ENCODE measurements at places on chromosomes 5 and 9.

- DNase-seq = no peak
Measured at GRCh38 chr5:87007737-87008136, 259.9 kb upstream of the RASA1 start.

DNA sequence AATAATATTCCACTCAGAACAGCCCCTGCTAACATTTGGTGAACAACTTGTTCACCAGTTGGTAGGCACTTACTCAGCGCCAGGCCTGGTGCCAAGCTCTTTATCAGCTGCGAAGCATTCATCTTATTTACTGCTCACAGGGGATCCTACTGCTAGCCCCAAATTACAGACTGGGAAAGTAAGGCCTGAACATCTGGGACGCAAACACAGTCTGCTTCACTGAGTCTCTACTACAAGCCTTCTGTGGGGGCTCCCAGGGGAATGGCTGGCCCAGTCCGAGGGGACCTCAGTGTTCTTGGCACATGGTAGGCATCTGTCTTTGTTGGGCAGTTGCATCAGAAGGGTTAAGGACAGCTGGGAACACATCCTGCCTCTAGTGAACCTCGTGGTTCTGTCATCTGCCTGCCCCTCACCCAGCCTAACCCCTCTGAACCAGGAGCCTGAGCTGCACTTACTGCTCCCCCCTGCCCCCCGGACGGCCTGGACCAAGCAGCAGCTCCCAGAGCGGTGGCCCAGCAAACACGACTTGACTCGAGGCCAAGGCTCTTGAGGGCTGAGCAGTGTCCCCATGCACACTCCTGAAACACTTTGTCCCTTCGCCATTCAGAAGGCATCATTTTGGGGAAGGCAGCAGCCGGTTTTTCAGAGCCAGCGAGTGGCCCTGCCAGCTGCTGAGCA is at the start of gene PHYHD1:
Gene PHYHD1 (plus strand): TSS at position 602 of the 678 bp plus-strand sequence. CDS start 1,342 bp downstream, outside the sequence.
- no peak for DNase-seq

DNA sequence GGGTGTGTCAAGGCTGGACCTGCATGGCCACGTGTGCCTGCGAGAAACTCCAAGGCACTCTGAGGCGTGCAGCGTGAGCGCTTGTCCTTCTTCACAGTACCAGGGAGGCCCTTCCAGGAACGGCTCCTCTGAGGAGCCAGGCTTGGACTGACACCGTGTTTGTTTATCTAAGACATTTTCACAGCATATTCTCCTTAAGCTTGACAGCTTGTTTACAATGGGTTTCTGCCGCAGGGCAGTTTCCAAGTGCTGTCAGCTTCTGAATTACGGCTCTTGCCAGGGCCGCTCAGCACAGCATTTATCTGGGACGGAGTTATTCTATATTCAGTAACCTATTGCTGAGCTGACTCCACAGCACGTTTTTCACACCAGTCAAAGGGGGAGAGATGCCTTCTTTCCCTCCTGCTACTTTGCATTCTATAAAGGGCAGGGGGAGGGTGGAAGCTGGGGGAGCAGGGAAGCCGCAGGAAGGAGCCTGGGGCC is 98.4 kb downstream of the LMNB1 start:
- no peak for DNase-seq

DNA sequence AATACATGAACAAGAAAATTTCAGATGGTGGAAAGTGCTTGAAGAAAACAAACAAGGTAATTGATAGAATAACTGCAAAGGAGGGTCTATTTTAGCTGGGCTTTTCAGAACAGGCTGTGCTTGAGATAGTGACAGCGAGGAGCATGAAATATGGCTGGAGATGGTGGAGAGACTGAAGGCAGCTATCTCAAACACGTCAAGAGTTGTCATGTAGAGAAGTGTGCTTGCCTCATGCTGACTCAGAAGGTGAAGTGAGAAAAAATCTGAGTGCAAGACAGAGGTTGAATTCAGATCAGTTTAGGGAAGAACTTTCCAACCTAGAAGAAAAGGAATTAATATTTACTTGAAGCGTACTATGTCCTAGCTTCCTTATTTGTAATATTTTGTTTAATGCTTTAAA is 115.5 kb upstream of the RANBP3L start:
- no peak for DNase-seq

GRCh38 chr9:95482621-95483020 is 34.1 kb downstream of the PTCH1 start:
- DNase-seq = no peak

DNA sequence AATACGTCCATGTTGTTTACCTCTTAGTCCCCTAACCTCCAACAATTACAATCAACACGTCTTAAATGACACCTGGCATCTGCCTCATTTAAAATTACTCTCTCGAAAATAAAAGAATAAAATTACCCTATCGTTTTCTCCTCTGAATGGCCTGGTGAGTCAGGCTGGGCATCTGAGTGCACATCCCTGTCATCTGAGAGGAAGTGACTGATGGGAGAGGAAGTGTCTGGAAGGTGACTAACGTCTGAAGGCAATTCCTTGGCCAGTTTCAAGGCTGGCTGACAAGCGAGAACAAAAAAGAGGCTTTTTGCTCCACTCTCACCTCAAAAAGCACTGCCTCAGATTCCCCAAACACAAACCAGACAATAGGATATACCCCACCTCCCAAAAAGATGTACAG is 57.7 kb downstream of the MAPKAP1 start:
- DNase-seq = peak; percentile 71

DNA sequence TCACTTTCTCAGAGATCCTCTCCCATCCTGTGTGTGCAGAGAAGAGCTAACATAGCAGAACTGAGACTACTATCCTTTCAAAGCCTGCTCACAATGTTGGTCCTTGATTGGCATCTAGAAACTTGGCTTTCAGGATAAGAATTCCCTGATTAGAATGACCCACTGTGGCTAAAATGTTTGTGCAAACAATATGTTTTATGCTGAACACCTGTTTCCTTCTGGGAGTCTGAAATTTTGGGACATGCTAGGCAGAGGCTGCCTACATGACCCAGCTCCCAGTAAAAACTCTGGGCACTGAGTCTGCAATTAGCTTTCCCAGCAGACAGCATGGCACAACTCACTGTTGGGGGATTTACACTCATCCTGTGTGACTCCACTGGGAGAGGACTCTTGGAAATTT is 78.9 kb downstream of the CFAP95 start:
- no peak for DNase-seq

DNA sequence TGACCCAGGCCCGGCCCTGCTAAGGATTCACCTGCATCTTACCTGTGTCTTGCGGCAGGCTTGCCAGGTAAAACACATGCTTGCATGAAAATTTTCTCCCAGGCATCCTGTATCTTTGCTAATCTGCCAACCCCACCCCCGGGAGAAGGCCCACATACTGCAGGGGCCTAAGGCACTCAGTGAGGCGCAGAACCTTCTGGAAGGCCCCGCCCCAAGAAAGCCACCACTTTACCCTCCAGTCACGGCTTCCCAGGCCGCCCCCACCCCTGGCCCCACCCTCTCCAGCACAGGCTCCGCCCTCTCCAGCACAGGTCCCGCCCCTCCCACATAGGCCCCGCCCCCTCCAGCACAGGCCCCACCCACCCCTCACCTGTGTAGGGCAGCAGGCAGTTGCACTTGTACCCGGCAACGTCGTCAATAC is 29.8 kb upstream of the SEC16A start:
- DNase-seq = peak; percentile 18

DNA sequence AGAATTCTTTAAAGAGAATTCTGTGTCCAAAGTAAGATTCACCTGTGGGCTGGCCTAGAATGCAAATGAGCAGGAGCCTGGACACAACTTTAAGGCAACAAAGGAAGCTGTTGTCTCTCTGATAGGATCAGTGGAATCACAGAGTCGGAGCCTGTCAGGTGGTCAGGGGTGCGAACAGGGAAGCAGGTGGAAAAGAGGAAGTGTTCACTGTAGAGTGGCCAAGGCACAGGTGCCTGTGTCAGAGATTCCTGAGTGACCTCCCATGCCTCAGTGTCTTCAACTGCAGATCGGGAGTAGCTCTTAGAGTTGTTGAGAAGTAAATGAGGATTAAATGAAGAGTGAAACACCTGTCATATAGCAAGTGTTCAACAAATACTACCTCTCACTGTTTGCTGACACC is 48.8 kb downstream of the ZNF366 start:
- no peak for DNase-seq

GRCh38 chr9:91077624-91078368 is 276.2 kb downstream of the SYK start:
- DNase-seq = no peak

GRCh38 chr9:6552033-6552432 is 93.5 kb downstream of the GLDC start:
- DNase-seq = no peak

DNA sequence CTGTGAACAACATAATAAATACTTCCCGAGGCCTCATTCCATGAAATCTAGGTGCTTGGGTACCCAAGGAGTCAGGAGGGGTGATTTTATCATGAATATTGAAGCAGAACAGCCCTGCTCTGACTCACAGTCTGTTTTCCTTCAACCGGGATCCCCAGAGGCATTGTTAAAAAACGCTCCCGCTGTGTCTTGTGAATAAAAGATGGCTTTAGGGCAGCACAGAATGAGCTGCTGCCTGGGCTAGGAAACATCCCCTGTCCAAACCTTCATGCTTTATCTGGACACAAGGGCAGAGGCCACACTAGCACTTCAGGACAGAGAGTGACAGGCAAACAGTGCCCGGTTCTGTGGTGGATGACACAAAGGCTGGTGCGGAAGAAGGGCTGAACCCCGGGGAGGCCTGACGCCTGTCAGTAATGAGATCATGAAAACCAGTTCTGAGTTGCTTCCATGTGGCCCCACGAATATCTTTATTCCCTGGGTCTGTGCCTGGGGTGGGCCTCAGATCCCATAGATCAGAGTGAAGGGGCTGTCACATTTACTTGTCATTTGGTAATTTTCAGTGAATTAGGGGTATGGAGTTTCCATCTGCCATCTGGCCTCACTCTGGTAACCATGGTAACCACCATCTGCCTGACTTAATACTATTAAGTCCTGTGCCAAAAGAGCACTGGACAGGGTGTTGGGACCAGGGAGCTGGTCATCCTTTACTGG is 2.6 kb downstream of the IGFBPL1 start:
- DNase-seq = no peak

DNA sequence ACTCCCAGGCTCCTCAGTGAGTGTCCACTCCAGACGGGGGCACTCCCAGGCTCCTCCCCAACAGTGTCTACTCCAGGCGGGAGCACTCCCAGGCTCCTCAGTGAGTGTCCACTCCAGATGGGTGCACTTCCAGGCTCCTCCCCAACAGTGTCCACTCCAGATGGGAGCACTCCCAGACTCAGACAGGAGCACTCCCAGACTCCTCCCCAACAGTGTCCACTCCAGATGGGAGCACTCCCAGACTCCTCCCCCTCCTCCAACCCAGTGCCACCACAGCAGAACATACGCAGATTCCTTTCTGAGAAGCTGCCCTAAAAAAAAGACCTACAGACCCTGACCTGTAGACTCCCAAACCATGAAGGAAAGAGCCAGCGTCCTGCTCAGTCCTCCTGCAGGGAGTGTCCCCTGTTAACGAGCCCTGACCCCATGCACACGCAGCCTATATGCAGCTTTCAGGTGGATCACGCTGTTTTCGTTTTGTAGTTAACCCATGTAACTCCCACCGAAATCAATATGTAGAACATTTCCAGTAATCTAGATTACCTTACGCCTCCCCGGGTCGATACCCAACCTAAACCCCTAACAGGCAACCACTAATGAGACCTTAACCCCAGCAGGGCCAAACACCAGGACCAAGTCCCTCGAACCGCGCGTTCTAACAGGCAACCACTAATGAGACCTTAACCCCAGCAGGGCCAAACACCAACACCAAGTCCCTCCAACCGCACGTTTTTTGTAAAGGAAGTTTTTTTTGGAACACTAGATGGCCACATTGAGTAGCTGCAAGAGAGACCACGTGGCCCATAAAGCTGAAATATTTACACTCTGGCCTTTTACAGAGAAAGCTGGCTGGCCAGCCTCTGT is 15.7 kb downstream of the PNPLA7 start:
- DNase-seq = no peak

- no peak for DNase-seq
Measured at GRCh38 chr9:120859361-120859760, 16.6 kb upstream of the PSMD5 start.

DNA sequence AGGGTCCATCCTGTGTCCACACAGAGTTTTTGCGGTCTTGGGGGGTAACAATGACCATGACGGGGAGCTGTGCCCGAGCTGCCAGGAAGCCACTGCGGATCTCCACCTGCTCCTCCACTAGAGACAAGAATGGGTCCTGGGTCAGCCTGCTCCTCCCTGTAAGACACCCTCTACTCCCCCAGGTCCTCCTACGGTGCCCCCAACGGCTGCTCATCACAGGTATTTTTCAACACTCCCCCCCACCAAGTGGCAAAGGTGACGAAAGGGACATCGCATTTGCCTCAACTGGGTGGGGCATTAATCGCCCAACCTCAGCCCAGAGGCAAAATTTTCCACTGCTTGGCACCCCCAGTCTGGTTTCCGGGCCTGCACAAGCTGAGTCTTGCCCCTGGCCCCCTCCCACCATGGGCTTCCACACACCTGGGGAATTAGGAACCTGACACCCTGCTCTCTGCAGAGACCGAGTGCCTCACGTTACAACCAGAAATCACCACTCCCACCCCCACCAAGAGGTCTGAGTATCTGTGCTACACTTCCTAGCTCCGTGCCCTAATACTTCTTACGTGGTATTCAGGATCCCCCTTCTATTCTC is 9.6 kb downstream of the NOL6 start:
- DNase-seq = no peak

GRCh38 chr5:103808464-103809106 is 246.0 kb upstream of the NUDT12 start:
- no peak for DNase-seq

GRCh38 chr5:9596171-9596780 is 33.9 kb downstream of the TAS2R1 start:
- DNase-seq = no peak

GRCh38 chr5:22471154-22471553 is 382.0 kb downstream of the CDH12 start:
- DNase-seq = no peak

GRCh38 chr5:96321345-96321744 is 111.7 kb downstream of the PCSK1 start:
- no peak for DNase-seq

DNA sequence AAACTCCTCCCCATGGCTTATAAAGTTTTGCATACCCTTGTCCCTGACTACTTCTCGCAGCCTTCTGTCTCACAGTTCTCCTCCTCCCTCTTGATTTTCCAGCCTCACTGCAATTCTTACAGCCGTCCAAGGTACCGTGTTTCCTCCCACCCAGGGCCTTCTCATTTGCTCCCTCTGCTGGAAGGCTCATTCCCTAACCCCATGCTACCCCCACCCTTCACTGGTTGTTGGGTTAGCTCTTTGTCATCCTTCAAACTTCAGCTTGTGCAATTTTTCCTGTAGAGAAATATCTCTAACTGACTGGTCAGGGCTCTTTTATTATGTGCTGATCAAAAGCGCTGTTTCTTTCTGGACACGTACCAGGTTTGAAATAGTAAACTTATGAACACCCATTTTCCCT is 329.2 kb downstream of the EBF1 start:
- DNase-seq = no peak

- DNase-seq = no peak
Measured at GRCh38 chr5:179497636-179498340, 52.6 kb upstream of the RUFY1 start.

- DNase-seq = no peak
Measured at GRCh38 chr5:133273661-133274596, 222.1 kb downstream of the HSPA4 start.

GRCh38 chr5:114857941-114858551 is 311.7 kb downstream of the TRIM36 start:
- DNase-seq = no peak

Measured in CD4-positive, alpha-beta T cell treated with Interleukin-1 beta for 1 hour (primary cell).